Kidney epithelial cell (primary cell): ENCODE measurements at places on chromosomes 13 and 19. TPM values are rescaled to one million over a fixed set of nuclear protein-coding genes. Genes with fewer than 3 reads are reported as not detected.

- no peak for DNase-seq
These were observed 148.9 kb downstream of the SHISA2 start for GRCh38 chr13:25902891-25903341.

DNA sequence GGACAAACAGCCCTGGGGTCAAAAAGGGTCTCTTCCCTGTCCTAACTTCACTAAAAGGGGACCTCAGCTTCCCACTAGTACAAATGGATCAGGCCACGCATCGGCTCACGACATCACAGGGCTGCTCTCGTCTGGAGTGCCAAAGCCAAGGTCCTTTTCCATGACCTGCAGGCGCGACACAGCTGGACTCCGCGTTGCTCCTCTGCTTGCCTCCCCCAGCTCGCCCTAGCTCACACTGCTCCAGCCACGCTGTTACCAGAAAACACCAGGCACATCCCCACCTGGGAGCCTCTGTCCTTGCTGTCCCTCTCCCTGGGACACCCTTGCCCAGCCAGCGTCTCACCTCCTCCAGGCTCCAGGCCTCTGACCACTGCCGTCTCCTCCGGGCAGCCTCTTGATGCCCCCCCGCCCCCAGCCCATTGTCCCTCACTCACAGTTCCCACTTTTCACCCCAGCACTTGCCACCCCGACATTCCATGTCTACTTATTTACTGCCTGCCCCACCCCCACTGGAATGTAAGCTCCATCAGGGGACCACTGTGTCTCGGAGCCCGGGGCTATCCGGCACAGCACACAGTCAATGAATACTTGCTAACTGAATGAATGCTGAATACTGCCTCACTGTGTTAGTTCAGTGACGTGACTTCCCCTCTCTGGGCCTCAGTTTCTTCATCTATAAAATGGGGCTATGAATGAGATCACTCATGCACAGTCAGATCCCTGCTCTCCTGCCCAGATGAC lies 20.7 kb downstream of the AKT2 start:
- DNase-seq = no peak

- DNase-seq = no peak
These were observed 7.7 kb upstream of the BRD4 start for GRCh38 chr19:15340086-15340485.

GRCh38 chr19:13839130-13839937 lies 37.6 kb upstream of the NANOS3 start:
- DNase-seq = no peak

- peak; percentile 71 for DNase-seq
These were observed 862.1 kb upstream of the MIR17HG start for GRCh38 chr13:90485436-90485835.

DNA sequence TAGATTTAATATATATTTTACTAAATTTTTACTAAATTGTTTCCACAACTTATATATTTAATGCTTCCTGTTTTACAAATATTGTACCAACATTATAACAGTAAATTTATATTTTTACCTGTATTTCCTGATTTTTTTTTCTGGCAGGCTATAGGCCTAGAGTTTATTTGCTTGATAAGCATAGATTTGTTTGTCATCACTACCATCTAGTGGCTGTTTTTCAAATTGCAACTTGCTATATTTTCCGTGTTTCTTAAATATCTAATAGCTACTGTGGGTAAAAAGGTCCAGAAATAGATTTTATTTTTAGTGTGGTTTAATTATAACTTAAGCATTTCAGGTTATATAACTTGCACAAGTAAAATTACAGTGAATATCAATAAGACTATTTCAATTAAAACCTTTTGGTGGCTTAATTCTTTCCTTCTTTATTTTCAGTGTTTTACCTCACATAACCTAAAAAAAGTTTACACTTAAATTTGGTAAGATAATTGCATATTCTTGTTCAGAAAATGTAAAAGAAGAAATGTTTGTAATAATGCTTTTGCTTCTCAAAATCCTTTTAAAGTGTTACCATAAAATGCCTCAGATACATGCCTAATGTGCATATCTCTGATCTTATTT lies 60.6 kb downstream of the NDFIP2 start:
- no peak for DNase-seq

- DNase-seq = no peak
These were observed 632.6 kb upstream of the ARGLU1 start for GRCh38 chr13:107200491-107200890.

DNA sequence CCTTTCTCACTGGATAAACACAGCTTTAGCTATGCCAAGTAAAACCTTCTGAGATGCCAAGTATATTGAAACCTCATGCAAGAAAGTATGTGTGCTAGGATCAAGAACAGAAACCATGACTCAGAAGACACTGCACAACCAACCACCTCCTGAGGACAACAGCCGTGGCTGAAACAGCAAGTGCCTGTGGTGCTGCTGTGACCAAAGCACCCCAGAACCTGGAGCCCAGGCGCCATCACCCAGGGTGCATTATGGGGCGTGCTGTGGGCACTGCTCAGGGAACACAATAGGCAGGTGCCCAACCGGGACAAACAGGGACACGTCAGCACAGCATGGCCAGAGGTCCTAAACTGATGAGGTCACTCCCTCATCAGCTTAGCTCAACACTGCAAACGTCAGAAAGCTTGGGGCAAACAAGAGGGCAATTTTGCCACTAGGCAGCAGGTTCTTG lies 101.3 kb upstream of the SLC15A1 start:
- DNase-seq = no peak

DNA sequence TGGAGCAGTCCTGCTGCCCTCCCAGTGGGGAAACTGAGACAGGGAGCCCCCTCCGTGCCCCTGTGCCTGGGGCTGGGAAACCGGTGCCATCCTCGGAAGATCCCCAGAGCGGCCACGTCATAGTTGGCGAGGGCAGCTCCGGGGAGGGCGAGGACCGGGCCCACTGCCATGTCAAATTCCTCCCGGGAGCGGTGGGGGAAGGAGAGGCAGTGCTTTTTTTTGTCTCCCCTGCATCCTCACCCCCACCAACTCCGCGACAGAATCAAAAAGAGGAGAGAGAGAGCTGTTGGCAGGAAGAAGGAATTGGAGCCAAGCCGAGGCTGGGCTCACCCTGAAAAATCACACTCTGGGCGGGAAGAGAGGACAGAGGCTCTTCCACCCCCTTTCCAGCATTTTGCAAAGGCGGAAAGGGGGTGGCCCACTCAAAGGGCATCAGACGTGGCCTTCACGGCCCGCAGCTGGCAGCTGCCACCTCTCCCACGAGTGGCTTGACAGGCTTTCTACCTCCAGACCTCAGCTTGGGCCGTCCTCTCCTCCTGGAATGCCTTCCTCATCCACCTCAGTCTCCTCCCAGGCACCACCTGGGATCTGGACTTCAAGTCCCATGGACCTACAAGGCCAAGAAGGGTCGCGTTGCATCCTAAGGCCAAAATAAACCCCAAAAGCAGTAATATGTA lies 19.6 kb upstream of the NFIC start:
- DNase-seq = no peak

DNA sequence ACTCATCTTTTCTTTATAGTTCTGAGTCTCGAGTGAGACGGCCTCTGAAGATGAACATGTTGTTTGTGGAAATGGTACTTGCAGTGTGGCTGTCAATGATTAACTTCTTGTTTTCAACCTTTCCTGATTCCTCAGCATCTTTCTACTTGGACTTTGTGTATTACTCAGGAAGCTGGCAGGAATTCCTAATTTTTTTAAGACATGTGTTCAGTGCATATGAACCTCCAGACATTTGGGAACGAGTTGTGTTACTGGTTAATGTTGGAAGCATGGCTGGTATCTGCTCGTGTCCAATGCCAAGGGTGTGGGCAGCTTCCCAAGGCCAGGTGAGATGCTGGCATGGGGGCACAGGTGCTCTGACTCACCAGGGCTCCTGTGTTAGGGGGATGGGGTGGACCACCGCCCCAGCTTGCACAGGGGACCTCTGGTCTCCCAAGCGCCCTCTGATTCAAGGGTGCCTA lies 61.1 kb upstream of the MCF2L start:
- no peak for DNase-seq

The FGF14 gene
- under 0.01 TPM in 1 of 2 replicates, not detected in the other for total RNA-seq

The INSL3 gene
- total RNA-seq = not detected in 2 replicates

The ZNF808 gene
- 12.4 and 15.0 TPM in 2 replicates for total RNA-seq

The PSG2 gene
- total RNA-seq = not detected in 2 replicates
